Neural progenitor cell (in vitro differentiated cells): ENCODE measurements at places on chromosomes 11 and 22. TPM values are rescaled to one million over a fixed set of nuclear protein-coding genes. Genes with fewer than 3 reads are reported as not detected.

The ABCC8 gene
- total RNA-seq: 0.32 and 4.2 TPM in 2 replicates

The IL17REL gene
- total RNA-seq: 0.15 TPM in 1 of 2 replicates, not detected in the other

The BAIAP2L2 gene
- 0.86 and 2.6 TPM in 2 replicates for total RNA-seq

The C22orf31 gene
- total RNA-seq: not detected in 2 replicates

GRCh38 chr22:24466716-24467328 is 28.3 kb upstream of the UPB1 start:
- H3K4me1 ChIP-seq: peaks cover 13% of the 10 kb centered on the region
- no peak overlapping the region for H3K27ac ChIP-seq
- no peak overlapping the region for H3K4me3 ChIP-seq
- no peaks in the 10 kb centered on the region for H3K27me3 ChIP-seq
- DNase-seq: peak; percentile 54
- H3K36me3 ChIP-seq: no peaks in the 10 kb centered on the region

The AMBRA1 gene
- total RNA-seq: 20.7 and 35.9 TPM in 2 replicates

- no peaks in the 10 kb centered on the region for H3K27me3 ChIP-seq
- H3K4me3 ChIP-seq: no peak overlapping the region
- peaks cover 8% of the 10 kb centered on the region for H3K36me3 ChIP-seq
- no peak overlapping the region for H3K27ac ChIP-seq
- no peaks in the 10 kb centered on the region for H3K4me1 ChIP-seq
These were observed 98.0 kb downstream of the KIAA1671 start for GRCh38 chr22:25050566-25050965.

- H3K4me3 ChIP-seq: no peak overlapping the region
- DNase-seq: no peak
- H3K36me3 ChIP-seq: no peaks in the 10 kb centered on the region
These were observed 44.7 kb downstream of the TMEM123 start for GRCh38 chr11:102407901-102408300.

The AIP gene
- 20.3 and 38.5 TPM in 2 replicates for total RNA-seq

DNA sequence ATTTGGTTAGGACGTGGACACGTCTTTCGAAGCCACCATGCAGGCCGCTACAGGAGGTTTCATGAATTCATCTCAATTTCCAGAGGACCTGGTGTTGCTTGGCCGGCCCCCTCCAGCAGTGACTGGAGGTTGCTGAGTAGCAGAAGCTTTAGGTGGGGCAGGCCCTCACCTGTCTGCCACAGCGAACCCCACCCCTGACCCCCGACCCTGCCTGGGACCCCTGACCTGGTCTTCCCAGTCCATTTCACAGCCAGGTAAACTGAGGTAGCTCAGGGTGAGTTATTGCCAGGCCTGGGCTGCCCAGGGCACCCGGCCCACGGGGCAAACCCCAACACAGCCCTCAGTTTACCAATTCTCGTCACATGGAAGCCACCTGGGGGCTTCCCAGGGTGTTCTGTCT is 39.1 kb upstream of the SMIM38 start:
- no peaks in the 10 kb centered on the region for H3K4me1 ChIP-seq
- no peak overlapping the region for H3K4me3 ChIP-seq
- no peak for DNase-seq
- H3K36me3 ChIP-seq: no peaks in the 10 kb centered on the region
- H3K27me3 ChIP-seq: no peaks in the 10 kb centered on the region

The TOM1 gene
- total RNA-seq: 28.6 and 41.5 TPM in 2 replicates

- H3K27me3 ChIP-seq: no peaks in the 10 kb centered on the region
- DNase-seq: no peak
- no peaks in the 10 kb centered on the region for H3K36me3 ChIP-seq
- H3K4me1 ChIP-seq: no peaks in the 10 kb centered on the region
- H3K27ac ChIP-seq: no peak overlapping the region
- H3K4me3 ChIP-seq: no peak overlapping the region
These were observed 1129.2 kb downstream of the TBC1D22A start for GRCh38 chr22:47891609-47892008.

The C11orf21 gene
- total RNA-seq: 0.19 TPM in 1 of 2 replicates, not detected in the other
